CD4-positive, alpha-beta T cell treated with Interleukin-15 for 1 hour (primary cell): ENCODE measurements at places on chromosomes 12 and 14.

- DNase-seq = peak; percentile 20
Observed at GRCh38 chr12:27094726-27095125, 12.3 kb upstream of the C12orf71 start.

GRCh38 chr12:86290615-86291014 is 34.4 kb upstream of the MGAT4C start:
- DNase-seq = no peak

DNA sequence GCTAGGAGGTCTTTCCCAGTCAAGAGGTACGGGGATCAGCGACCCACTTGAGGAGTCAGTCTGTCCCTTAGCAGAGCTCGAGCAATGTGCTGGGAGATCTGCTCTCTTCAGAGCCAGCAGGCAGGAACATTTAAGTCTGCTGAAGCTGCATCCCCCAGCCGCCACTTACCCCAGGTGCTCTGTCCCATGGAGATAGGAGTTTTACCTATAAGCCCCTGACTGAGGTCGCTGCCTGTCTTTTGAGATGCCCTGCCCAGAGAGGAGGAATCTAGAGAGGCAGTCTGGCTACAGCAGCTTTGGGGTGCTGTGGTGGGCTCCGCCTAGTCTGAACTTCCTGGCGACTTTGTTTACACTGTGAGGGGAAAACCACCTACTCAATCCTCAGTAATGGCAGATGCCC is 874.9 kb upstream of the FLRT2 start:
- DNase-seq = no peak

GRCh38 chr12:2678426-2678825 is 116.3 kb upstream of the FKBP4 start:
- DNase-seq = no peak

DNA sequence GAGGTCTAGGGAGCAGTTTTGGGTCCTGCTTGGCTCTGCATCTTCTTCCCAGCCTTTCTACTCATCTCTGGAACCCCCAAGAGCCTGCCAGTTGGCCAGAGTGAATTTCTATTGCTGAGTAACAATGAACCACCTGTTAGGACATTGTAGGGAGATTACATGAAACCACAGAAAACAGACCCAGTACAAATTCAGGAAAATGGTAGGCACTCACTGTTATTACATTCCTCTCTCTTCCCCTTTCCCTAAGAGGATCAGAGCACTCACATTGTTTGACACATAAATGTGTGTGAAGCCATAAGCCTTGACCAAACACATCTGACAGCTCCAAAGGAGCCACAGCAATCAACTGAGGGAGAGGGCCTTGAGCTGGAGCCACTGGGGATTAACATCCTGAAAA is 216.1 kb downstream of the TMEM132D start:
- no peak for DNase-seq

- DNase-seq = no peak
Observed at GRCh38 chr14:69666690-69667211, 55.4 kb downstream of the SUSD6 start.

DNA sequence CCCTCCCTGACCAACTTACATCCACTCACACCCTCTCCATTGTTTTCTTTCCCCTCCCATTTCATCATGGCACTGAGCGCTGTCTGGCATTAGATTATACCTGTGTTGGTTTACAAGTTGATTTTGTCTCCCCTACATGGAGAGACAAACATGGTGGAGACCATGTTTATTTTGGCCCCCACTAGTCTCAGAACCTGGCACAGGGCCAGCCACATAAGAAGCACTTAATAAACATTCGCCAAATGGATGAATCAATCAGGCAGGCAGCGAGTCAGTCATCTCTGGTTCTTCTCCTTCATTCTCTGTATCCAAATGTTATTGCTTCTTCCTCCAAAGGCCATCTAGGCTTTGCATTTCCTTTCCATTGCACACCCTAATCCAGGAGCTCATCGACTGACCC is 177.4 kb downstream of the DPF3 start:
- DNase-seq = no peak

DNA sequence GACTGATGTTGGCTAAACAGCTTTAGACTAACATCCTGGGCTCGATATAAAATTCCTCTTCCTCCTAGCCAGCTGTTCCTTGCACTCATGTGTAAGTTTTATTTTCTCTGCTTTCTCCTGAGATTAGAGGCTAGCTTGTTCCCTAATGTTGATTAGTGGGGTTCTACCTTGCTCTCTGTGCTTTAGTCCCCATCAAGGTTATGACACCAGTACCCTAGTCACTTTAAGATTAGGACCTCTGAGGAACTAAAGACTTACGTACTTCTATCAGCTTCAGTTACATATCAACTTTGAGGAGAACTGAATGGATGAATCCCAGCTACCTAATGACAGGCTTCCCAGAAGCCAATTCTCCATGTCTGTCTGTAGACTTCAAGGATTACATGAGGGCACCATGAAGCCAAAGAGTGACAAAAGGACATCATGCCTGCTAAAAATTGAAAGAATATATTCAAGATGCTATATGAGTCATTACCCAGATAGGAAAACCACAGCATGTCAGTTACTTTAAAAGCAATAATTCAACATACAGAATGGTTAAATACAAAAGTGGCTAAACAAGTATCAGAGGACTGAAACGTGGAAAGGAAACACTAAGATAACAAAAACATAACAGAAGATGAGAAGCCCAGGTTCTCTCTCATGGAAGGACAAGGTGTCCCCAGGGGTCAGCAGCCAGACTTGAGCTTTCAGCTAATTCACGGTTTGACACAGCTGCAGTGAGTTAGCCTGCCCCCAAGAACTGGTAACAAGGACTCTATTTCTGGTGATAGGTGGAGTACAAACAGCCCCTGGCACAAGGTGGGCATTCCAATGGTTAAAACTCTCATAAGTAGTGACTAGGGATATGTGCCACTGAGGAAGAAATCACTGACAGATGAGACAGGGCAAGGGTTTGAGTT is 20.4 kb downstream of the ADAM20 start:
- no peak for DNase-seq

- no peak for DNase-seq
Observed at GRCh38 chr12:22283508-22283907, 51.0 kb downstream of the ST8SIA1 start.

DNA sequence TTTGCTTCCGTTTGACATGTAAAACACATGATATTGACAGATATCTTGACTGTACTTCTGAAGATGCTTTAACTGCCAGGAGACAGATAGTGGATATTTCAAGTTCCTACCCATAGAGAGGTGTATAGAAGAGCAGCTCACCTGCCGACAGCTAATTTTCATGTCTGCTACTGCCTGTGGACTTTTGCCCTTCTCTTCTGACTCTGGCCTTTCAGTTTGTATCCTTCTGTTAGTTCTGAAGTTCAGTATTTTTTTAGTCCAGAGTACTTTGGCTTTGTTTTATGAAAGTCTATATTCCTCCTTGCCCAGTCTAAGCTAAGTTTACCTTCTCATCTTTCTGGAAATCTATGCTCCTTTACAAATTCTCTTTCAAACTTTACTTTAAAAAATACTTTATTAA is 30.8 kb upstream of the STK38L start:
- no peak for DNase-seq

DNA sequence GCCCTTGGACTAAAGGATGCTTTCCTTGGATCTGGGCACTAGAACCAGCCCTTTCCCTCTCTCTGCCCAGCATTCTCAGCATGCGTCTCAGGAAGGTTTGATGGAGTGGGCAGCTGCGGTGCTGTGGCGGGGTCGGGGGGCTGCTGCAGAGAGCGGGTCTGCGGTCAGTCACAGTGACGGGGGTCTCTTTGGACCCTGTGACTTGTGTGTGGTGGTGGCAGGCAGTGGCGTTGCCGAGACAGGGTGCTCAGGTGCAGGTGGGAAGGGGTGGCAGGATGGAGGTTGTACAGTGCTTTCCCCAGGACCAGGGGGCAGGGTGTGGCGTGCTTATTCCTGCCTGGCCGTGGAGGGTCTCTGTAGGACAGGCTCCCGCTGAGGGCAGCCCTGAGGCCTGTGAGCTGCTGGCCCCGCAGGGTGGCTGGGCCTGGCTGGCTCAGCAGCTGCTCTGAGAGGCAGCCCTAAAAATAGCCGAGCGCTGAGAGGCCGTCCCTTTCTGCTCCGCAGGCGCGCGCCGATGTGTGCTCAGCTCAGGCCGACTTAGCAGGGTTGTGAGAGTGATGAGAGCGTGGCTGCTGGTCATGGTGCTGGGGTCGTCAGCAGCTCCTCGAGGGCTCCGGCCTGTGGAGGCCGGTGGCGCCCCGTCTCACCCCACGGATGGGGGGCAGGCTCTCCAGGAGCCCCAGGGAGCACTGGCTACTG is 9.7 kb downstream of the PACS2 start:
- no peak for DNase-seq

DNA sequence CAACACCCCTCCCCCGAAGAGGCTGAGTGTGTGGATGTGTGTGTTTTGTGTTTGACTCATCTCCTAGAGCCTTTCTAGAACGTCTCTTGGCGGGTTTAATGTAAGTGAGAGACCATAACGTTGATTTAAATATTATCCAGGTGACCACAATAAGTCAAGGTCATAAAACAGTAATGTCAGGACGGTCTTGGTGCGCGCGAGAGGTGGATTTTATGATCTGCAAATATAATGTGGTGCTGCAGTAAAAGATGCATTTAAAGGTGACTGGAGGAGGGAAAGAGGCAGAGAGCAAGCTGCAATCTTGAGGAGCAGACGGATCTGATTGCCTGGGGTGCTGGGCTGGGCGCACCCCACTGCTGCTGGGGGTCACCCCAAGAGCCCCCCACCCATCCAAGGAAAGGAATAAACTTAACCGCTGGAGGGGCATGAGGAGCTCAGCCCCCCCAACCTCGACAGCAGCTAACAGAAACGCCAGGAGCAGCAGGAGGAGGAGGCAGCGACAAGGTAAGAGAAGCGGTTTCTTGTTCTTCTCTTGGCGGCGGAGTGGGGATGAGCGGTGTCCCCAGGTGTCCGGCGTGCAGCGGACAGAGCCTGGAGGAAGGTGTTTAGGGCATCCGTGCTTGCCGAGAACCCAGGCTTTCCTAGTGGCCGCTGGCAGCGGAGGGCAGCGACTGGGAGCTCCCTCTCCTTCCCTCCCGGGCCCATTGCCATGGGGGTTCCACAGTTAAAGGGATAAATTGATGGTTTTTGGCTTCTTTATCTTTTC is 5.5 kb downstream of the HOXC10 start:
- no peak for DNase-seq

DNA sequence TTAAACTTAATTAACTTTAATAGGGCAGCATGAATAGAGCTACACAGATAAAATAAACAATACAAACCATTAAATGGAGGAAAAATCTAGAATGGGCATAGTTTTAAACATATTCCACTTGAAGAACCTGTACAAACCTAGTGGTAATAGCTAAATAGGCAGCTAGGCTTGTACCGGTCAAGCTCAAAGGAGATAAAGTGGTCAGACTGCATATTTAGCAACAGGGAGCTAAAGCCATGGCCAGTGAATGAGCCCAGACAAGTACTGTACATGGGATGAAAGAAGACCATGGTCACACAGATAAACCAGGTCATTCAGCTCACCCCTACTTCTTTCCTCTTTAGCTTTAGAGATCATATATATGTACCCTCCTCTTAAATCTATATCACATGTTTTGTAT is 186.6 kb upstream of the KRR1 start:
- no peak for DNase-seq

DNA sequence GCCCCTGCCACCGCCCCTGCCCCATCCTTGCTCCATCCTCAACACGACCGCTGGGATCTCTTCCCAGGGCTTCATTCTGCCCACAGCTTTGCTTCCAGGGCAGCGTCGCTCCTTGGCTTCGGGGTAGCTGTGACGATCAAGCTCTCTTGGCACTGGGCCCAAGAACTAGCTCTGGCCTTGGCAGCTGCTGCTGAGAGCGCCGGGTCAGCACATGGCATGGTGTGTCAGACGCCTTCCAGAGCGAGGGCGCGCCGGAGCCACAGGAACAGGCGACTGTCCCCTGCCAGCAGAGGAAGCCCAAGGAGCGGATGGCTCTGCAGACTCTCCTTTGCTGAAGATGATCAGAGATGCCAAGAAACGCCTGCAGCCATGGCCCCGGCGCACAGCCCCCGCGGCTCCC is 15.9 kb downstream of the RAB35 start:
- no peak for DNase-seq

DNA sequence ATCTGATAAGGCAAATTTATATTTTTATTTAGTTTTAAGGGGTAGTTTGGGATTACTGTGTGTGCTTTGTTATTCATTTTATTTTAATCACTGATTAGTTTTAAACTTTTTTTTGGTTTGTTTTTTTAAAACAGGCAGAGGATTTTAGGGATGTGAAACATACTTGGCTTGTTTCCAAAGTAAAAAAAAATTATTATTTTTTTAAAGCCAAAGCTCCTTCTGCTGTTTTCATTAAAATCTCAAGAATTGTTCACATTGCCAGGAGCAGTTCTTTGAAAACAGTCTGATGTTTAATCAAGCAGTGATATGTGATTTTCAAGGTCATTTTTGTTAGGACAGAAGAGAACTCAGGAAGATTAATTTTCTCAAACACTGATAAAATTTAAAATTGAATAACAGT is 11.2 kb downstream of the TTC8 start:
- no peak for DNase-seq

DNA sequence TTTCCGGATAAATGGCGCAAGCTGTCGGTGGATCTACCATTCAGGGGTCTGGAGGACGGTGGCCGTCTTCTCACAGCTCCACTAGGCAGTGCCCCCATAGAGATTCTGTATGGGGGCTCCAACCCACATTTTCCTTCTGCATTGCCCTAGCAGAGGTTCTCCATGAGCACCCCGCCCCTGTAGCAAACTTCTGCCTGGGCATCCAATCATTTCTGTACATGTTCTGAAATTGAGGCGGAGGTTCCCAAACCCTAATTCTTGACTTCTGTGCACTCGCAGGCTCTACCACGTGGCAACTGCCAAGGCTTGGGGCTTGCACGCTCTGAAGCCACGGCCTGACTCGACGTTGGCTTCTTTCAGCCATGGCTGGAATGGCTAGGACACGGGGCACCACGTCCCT is 5.1 kb upstream of the SERPINA10 start:
- DNase-seq = no peak

GRCh38 chr12:25364529-25365339 is 114.0 kb upstream of the KRAS start:
- DNase-seq = no peak

DNA sequence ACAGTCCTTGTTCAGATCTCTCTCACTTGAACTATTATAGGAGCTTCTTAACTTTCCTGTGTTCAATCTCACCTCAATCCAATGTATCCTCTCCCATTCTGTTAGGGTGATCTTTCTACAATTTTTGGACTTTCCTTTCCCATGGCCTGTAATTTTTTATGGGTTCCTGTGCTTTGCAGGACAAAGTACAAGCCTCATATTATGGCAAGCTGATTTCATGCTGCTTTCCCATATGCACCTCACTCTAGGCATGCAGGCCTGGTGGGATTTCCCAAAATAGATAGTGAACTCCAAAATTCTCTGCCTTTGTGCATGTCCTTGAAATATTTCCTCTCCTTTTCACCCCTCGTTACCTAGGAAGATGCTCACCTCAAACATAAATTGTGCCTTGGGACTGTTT is 499.4 kb downstream of the NAV3 start:
- no peak for DNase-seq

DNA sequence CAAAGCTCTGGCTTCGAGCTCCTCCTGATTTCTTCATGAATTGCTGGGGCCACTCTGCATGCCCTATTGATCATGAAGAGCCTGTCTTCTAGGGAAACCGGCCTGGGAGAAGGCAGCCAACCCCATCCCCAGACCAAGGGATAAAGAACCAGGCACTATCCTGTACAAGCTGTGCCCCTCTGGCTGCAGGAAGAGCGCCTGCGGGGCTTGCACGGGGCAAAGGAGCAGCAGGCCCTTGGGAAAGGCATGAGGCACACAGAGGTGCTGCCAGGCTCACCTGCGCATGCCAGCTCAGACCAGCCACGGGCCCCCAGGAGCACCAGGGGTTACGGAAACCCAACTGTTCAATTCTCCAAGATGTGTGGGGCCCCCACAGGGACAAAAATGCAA is 2.1 kb downstream of the ITPK1 start:
- no peak for DNase-seq

GRCh38 chr12:56220611-56221231 is 1.0 kb downstream of the RNF41 start:
- DNase-seq = peak; percentile 34
